ENCODE measurements at places on chromosomes 7 and 10. TPM values are rescaled to one million over a fixed set of nuclear protein-coding genes. Genes with fewer than 3 reads are reported as not detected.

Gene MMD2
- total RNA-seq = not detected

Gene ACHE
- 2.9 TPM for total RNA-seq

Gene SUPV3L1
- 21.0 TPM for total RNA-seq

- H3K36me3 ChIP-seq = peaks cover 17% of the 10 kb centered on the region
- no peaks in the 10 kb centered on the region for H3K27me3 ChIP-seq
- H3K4me1 ChIP-seq = peaks cover 14% of the 10 kb centered on the region
Measured at GRCh38 chr10:119333146-119333792, 125.9 kb downstream of the GRK5 start.

GRCh38 chr10:83553366-83553765 lies 585.9 kb upstream of the GHITM start:
- no peak overlapping the region for H3K27ac ChIP-seq
- DNase-seq = no peak
- H3K4me1 ChIP-seq = no peaks in the 10 kb centered on the region
- H3K4me3 ChIP-seq = no peak overlapping the region
- H3K27me3 ChIP-seq = no peaks in the 10 kb centered on the region
- H3K36me3 ChIP-seq = no peaks in the 10 kb centered on the region

DNA sequence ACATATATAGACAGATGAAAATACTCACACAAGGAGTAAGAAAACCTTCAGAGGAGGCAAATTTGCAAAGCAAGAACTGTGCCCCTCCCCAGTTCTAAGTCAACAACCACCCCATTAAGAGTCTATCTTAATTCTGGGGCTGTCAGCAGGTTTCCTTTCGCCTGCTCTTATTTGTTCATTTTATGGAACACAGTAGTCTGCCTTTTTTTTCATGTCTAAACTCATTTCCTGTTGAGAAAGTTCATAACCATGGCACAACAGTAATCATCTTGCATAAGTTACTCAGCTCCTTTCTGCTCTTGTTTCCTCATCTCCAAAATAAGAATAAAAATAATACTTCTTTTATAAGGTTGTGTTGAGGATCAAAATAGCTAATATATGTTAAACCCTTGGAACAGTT lies 25.8 kb upstream of the AMPH start:
- H3K27ac ChIP-seq = no peak overlapping the region
- no peaks in the 10 kb centered on the region for H3K27me3 ChIP-seq
- no peak for DNase-seq
- no peaks in the 10 kb centered on the region for H3K4me1 ChIP-seq
- H3K36me3 ChIP-seq = no peaks in the 10 kb centered on the region
- H3K4me3 ChIP-seq = no peak overlapping the region

- no peak for DNase-seq
- H3K4me1 ChIP-seq = no peaks in the 10 kb centered on the region
- H3K27ac ChIP-seq = no peak overlapping the region
- no peaks in the 10 kb centered on the region for H3K27me3 ChIP-seq
Measured at GRCh38 chr10:130215931-130216231, 79.7 kb downstream of the GLRX3 start.

DNA sequence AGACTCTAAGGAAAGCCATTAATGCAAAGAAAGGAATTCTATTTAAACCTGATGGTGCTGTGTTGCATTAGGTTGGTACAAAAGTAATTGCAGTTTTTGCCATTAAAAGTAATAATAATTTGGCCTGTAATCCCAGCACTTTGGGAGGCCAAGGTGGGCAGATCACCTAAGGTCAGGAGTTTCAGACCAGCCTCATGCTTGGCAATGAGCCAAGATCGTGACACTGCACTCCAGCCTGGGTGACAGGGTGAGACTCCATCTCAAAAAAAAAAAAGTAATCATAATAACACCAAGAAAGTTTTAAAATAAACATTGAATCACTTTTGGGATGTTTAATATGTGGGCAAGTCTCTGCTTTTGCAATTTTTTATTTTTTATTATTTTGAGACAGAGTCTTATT lies 107.3 kb upstream of the FRMD4A start:
- DNase-seq = no peak
- no peaks in the 10 kb centered on the region for H3K4me1 ChIP-seq
- no peak overlapping the region for H3K27ac ChIP-seq
- H3K27me3 ChIP-seq = no peaks in the 10 kb centered on the region
- no peaks in the 10 kb centered on the region for H3K36me3 ChIP-seq
- H3K4me3 ChIP-seq = no peak overlapping the region

- no peak overlapping the region for H3K27ac ChIP-seq
- no peaks in the 10 kb centered on the region for H3K4me1 ChIP-seq
- H3K36me3 ChIP-seq = no peaks in the 10 kb centered on the region
- no peak for DNase-seq
- no peaks in the 10 kb centered on the region for H3K27me3 ChIP-seq
- no peak overlapping the region for H3K4me3 ChIP-seq
Measured at GRCh38 chr7:127525866-127526480, 59.4 kb downstream of the GCC1 start.

- H3K4me3 ChIP-seq = peak overlapping the region; percentile 37
- no peak overlapping the region for H3K27ac ChIP-seq
- no peaks in the 10 kb centered on the region for H3K36me3 ChIP-seq
Measured at GRCh38 chr10:133520193-133520738, 6.9 kb upstream of the CYP2E1 start.

- H3K27ac ChIP-seq = no peak overlapping the region
- H3K27me3 ChIP-seq = no peaks in the 10 kb centered on the region
- H3K36me3 ChIP-seq = no peaks in the 10 kb centered on the region
- no peak overlapping the region for H3K4me3 ChIP-seq
- no peaks in the 10 kb centered on the region for H3K4me1 ChIP-seq
- DNase-seq = no peak
Measured at GRCh38 chr7:90568213-90568612, 27.9 kb upstream of the CDK14 start.

- H3K27me3 ChIP-seq = no peaks in the 10 kb centered on the region
- H3K4me1 ChIP-seq = no peaks in the 10 kb centered on the region
- DNase-seq = no peak
- H3K36me3 ChIP-seq = no peaks in the 10 kb centered on the region
Measured at GRCh38 chr10:51447119-51447518, 252.3 kb downstream of the CSTF2T start.

DNA sequence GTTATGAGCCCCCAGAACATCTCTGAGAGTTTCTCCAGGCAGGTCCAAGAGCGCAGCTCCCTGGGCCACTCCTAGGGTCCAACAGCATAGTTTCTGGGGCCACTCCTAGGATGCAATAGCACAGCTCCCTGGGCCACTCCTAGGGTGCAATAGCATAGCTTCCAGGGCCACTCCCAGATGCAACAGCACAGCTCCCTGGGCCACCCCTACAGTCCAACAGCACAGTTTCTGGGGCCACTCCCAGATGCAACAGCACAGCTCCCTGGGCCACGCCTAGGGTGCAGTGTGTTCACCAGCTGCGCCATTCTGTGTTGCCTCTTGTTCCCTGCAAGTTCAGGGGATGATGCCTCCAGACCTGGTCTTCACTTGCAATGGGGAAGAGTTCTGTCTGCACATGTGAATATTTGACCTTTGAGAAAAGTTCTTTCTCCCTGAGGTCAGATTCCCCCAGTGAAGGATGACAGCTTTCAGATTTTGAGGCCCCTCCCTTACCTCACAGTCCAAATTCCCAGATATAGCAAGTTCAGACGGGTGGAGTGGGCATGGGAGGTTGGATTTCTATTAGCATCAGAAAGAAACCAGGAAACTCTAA lies 43.0 kb upstream of the LEP start:
- peaks cover 33% of the 10 kb centered on the region for H3K27me3 ChIP-seq
- no peak for DNase-seq
- no peaks in the 10 kb centered on the region for H3K36me3 ChIP-seq
- H3K4me1 ChIP-seq = peaks cover 7% of the 10 kb centered on the region

Data from upper lobe of right lung (tissue), 1 donor.